GM23338 (cell line): ENCODE measurements at places on chromosomes 3 and 15.

GRCh38 chr3:187802928-187803259 lies 57.6 kb upstream of the BCL6 start:
- no peak for DNase-seq

- DNase-seq = no peak
These were observed 34.1 kb upstream of the LPP start for GRCh38 chr3:188119846-188120245.

DNA sequence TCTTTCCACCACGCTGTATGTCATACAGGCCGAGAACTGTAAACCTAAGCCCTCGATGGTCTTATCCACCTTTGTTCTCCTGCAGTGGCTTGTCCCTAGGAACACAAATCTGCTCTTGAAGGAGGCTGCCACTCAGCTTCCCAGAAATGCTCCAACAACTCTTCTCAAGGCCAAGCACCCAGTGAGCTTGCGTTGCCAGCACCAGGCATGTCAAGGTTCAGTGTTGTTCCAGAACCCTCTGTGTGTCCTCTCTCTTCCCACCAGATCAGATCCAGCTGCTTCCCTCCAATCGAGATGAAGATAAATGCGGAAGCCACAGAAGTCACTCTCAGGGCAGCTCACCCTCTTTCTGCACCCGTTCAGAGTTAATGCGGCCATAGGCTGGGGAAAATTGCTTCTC lies 11.3 kb upstream of the MYZAP start:
- DNase-seq = no peak

DNA sequence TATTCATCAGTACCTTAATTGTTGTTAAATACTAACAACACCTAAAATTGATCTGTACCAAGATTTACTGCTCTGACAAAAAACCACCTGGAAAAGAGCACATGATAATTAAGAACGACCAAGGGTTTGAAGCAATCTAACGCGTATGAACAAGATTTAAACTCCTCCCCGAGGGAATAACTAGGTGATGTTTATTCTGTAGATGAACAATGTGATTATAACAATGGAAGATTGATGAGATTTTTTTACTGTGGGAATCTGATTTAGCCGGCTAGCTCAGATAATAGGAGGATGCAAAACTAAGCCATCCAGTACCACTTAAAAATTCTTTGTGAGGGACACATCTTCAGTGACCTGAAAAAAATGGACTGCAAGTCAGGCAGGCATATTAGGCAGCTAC lies 222.1 kb downstream of the FHIT start:
- no peak for DNase-seq

DNA sequence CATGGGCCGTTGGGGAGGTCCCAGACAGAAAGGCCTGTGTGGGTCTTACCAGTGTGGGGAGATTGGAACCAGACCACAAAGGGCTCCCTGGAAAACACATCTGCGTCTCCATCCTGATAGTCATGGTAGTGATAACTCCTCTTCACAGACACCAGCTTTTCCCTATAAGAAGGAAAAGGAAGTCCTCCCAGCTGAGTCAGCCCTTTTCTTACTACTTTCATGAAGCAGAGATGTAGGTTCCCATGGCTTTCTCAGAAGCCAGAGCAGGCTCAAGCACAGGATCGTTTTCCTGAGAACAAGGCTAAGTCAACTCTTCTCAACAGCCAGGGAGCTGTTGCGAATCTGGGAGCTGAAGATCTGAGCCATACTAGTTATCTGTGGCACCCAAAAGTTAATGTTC lies 6.1 kb downstream of the DNASE1L3 start:
- no peak for DNase-seq

DNA sequence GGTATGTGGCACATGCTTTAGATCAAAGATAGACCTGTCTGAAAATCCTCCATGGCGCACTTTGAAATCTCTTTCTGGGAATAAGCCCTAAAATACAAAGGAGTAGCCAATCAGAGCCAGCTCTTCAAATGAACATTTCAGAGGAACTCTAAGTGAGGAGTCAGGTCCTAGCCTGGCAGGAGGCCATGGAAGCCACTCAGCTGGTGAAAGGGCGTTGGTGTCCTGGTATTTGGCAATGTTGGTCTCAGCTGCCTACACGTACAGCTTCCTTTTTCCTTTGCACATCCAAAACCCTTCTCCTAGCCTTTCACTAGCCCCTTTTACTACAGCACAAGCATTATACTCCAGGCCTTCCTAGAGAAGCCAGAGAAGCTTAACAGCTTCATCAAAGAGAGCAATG lies 5.5 kb downstream of the WDR73 start:
- DNase-seq = no peak

GRCh38 chr15:73617301-73617831 lies 15.8 kb downstream of the NPTN start:
- peak; percentile 65 for DNase-seq

GRCh38 chr15:101449471-101450402 lies 39.8 kb downstream of the PCSK6 start:
- no peak for DNase-seq

- no peak for DNase-seq
These were observed 8.7 kb downstream of the BTD start for GRCh38 chr3:15610082-15610759.

- no peak for DNase-seq
These were observed 47.3 kb downstream of the WWTR1 start for GRCh38 chr3:149610351-149611105.

DNA sequence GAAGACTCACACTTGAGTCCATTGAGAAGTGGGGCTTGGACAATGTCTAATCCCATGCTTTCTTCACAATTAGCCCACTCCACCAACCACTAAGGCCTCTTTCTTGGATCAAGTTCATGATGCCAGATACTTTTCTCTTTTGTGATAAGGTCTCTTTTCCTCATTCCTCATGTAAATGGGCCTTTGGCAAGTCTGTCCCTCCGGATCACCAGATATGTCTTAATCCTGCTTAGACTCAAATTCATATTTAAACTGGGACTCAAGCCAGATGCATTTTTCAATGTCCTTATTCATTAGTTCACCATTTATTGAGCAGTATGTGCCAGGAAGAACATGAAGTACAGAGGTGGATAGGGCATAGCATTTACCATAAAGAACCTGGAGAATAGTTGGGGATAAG lies 671.1 kb downstream of the TBL1XR1 start:
- no peak for DNase-seq

DNA sequence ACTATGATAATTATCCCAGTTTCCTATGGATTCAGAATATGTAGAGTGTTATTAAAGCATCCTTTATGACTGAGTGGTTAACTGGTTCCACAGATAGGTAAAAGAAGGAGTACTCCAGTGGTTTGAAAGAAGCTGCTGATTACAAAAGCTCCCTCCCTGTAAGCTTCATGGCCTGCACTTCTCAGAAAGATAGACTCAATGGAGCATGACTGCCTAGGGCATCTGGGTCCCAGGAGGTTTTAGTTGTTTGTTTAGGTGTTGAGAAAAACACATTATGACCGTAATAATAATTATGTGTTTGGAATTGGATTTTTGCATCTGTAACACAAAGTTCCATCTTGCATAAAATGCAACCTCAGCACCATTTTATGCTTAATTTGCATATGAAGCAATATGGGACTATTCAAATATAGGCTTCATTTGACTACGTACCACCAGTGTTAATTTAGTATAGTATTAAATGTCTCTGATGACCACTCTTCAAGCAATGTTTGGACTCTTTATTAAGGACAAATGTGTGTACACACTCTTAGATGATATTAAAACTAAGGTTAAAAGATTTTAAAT lies 121.1 kb downstream of the ROBO2 start:
- no peak for DNase-seq
